ENCODE measurements at places on chromosomes 12 and 14. TPM values are rescaled to one million over a fixed set of nuclear protein-coding genes. Genes with fewer than 3 reads are reported as not detected.

ADAM21 gene
- 0.37 TPM for polyA plus RNA-seq

- DNase-seq, result no peak
Observed at GRCh38 chr12:37543966-37544668, 772.5 kb upstream of the ALG10B start.

DNA sequence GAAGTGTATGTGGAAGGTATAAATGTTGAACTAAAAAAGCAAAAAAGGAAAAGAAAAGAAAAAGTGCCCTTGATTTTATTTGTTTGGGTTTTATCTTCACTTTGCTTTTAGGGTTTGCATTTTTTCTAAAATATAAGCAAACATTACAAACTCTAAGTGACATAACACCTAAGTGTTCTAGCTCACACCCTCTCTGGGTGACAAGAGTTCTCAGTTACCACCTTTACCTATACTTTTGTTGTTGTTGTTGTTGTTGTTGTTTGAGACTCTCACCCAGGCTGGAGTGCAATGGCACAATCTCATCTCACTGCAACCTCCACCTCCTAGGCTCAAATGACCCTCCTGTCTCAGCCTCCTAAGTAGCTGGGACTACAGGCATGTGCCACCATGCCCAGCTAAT, 13.0 kb downstream of the KLRG1 start:
- no peak for DNase-seq

- no peak for DNase-seq
Observed at GRCh38 chr12:111038941-111039340, 118.6 kb upstream of the MYL2 start.

CACNA2D4 gene
- polyA plus RNA-seq, result 2.3 TPM

GRCh38 chr12:54596526-54596946, 8.1 kb upstream of the PPP1R1A start:
- peak; percentile 56 for DNase-seq

DNA sequence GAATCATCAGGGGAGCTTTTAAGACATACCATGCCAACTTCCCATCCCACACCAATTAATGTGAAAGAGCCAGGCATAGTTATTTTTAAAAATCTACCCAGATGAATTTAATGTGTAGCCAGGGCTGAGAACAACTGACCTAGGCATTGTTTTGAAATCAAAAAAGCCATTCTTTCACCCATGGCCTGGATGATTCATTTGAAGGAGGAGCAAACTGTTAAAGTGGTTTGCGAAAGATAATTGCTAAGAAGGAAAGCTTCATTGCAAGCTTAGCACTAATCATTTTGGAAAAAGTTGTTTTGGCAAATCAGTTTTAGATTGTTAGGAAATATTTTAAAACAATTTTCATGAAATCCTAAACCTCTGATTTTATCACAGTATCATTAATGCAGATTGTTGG, 2.1 kb upstream of the GTSF1 start:
- no peak for DNase-seq

GRCh38 chr12:238736-239398, 23.8 kb downstream of the SLC6A13 start:
- no peak for DNase-seq

GRCh38 chr12:113128802-113129663, 6.5 kb downstream of the RASAL1 start:
- DNase-seq, result no peak

- DNase-seq, result peak; percentile 14
Observed at GRCh38 chr12:39764944-39765560, 145.4 kb upstream of the ABCD2 start.

DNA sequence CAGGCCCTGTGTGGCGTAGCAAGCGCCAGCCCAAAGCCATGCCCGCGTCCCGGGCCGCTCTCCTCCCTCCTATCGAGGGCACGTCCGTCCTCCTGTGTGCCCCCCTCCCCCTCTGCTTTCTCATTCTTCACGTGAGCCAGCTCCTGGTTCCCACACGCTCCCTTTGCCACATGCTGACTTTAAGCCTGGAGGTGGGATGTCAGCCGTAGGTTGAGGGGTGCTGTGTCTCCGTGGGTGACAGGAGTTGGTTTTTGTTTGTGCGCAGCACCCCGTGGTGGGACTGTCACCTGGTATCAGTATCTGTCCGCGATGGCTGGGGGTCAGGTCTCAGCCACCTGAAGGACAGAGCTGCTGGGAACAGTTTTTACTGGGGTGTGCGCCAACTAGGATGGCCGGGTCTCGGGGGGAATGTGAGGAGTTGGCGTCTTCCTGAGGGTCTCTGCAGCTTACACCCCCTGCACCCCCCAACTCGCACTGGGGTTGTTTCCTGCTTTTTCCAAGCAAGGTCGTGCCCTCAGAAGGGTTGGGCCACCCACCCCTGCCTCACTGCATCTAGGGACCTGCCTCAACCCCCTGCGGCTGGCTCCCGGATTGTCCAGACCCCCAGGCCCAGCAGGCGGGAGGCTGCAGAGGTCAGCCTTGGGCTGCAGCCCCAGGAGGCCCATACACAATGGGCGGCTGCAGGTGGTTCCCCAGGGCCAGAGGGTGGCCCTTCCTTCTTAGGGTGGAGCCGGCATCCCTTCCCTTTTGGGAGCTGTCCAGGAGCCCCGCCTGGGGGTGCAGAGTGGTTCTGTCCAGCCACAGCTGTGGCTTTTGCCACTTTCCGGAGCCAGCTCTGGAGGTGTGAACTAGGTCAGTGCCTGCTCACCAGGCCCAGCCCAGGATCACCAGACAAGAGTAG, 7.3 kb downstream of the ULK1 start:
- DNase-seq, result no peak

SLC17A8 gene
- 0.32 TPM for polyA plus RNA-seq

GRCh38 chr12:2183556-2184541, 131.1 kb downstream of the CACNA1C start:
- DNase-seq, result no peak

CLECL1 gene
- 0.19 TPM for polyA plus RNA-seq

SIX1 gene
- 7.5 TPM for polyA plus RNA-seq

GRCh38 chr12:11771356-11771755, 121.9 kb downstream of the ETV6 start:
- no peak for DNase-seq

GRCh38 chr14:37658156-37658555, 62.7 kb downstream of the TTC6 start:
- no peak for DNase-seq

- DNase-seq, result no peak
Observed at GRCh38 chr14:103084021-103084919, at the start of gene LBHD2. LBHD2 (plus strand) TSS chr14:103084210; CDS start chr14:103086013, 1,803 bp downstream.

DNA sequence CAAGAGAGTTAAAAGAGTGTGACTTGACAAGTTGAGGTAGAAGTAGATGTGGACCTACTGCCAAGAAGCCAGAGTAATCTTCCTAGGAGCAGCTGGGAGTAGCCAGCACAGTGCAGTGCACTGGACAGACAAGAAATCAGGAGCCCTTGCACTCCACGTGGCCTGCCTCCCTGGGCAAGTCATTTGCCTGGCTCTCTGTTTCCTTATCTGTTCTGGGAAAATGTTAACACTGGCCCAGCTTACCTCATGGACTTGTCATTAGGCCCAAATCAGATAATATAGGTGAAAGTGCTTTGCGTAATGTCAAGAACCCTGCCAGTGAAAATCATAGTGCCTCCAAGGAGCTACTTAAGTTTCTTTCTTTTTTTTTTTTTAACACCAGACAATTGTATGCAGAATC, 19.2 kb downstream of the SLC7A8 start:
- no peak for DNase-seq

EPYC gene
- not detected for polyA plus RNA-seq

KRT83 gene
- polyA plus RNA-seq, result not detected

GRCh38 chr12:103523771-103524170, 28.0 kb upstream of the C12orf42 start:
- no peak for DNase-seq

PSME2 gene
- polyA plus RNA-seq, result 165 TPM

DNA sequence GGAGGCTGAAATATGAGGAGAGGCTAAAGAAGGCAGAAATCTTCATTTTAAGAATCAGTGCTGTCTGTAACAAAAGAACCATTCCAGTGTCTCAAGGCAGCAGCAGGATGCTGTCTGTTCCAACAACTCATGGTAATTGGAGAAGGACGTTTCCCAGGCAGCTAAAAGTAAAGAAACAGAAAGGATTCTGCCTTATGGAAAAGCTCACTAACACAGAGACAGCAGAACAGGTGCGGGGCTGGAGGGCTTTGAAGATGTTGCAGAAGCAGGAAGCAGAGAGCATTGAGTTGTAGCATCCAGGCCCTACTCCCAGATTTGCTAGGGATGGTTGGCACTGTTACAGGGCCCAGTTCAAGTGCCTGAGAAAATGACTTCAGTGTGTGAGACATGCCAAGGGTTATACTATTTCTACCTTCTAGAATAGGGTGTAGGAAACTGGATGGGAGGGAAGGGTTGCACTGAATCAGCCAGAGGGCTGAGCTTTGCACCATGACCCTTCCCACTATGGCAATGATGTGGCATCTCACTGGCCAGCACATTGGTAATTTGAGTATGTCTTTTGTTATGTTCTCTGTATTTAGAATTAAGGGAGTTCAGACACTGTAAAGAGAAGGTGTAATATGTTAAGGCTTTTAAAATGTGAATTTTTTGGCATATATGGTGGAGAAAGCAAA, 160.0 kb upstream of the FBXO33 start:
- peak; percentile 7 for DNase-seq

DNA sequence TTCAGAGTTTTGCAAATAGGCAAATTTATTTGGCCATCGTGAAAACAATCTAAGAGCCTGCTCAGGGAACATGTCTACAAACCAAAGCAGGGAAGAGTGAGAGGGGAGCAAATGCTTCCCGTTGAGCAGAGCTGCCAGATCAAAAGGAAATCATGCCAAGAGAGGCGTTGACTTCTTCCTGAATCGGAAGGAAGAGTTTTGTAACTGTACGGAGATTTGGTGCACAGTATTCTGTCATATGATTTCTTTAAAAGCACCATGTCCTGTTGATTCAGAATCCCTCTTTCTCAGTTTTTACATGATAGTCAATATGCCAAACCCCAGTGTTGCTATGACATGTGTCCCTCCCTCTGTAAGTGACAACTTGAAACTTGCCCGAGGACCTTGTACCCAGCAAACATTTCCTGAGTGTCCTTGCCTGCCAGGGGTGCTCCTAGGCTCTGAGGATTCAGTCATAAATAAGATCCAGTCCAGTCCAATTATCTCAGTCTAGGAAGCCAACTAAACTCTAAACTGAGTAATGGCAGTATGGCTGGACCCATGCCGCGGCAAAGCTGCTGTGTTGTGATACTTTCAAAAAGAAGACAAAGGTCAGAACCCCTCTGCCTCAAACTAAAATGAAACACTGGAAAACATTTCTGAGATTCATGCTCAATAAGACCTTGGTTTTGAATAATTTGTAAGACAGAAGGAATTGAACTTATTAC, 300.1 kb upstream of the FKBP4 start:
- no peak for DNase-seq

- DNase-seq, result no peak
Observed at GRCh38 chr14:21257394-21257909, 11.8 kb downstream of the HNRNPC start.

- no peak for DNase-seq
Observed at GRCh38 chr14:50018201-50018932, 98.0 kb downstream of the VCPKMT start.

All from right renal cortex interstitium (tissue), 3 donors.